ENCODE measurements at places on chromosomes 16 and 17. TPM values are rescaled to one million over a fixed set of nuclear protein-coding genes. Genes with fewer than 3 reads are reported as not detected.

DNA sequence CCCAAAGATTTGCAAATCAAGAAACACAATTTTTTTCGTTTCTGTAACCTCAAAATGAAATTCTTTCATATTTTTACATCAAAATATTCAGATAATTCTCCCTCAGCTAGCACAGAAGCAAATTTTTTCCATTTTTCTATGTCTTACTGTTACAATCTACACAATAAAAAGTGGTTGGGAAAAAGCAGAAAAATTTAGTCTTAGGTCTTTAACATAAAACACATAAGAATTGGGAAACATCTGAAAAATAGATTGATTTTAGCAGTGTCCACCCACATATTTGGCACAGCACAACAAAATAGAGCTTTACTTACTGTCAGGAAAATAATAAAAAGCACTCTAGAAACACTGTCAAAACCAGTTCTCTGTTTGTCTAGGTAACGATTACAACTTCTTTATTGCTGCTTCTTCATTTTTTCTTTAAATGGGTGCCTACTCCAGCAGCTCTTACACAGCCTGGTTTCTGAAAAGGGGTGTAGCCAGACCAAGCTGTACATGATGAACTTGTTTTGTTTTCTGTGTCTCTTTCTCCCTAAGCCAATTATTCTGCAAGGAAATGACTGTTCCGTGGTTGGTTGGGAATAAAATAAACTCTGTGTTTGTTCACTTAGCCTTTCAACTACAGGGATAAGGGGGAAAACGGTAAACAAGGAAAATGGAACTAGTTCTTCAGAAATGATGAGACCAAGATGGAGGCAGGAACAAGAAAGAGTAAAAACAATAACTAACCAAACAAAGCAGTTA, at the start of gene ABCA6:
Gene ABCA6, minus strand, starts transcription at position 465 of the 744 bp plus-strand sequence. CDS start 1,192 bp downstream, outside the sequence.
- no peak within 1 kb of the TSS for H3K4me3 ChIP-seq
- DNase-seq: no peak
- no peaks in the 10 kb centered on the region for H3K36me3 ChIP-seq

USP32 gene
- 30.3 TPM for total RNA-seq

TLCD2 gene
- 1.6 TPM for total RNA-seq

ANKFN1 gene
- total RNA-seq: not detected
